ENCODE measurements at places on chromosomes 1 and 21. TPM values are rescaled to one million over a fixed set of nuclear protein-coding genes. Genes with fewer than 3 reads are reported as not detected.
A peak's percentile ranks its signal among the peaks of the same experiment; 100 is the strongest.

Gene NBL1
- 53.0 TPM for total RNA-seq

Gene CDK18
- total RNA-seq, result 0.21 TPM

Gene LCE2C
- total RNA-seq, result not detected

Gene PLEKHG5
- total RNA-seq, result 1.8 TPM

Gene ADAMTS4
- total RNA-seq, result 0.23 TPM

Gene ZBTB8A
- total RNA-seq, result 0.41 TPM

GRCh38 chr1:155134322-155134721, 1.3 kb upstream of the SLC50A1 start:
- peak overlapping the region; percentile 94 for H3K4me3 ChIP-seq
- H3K27me3 ChIP-seq, result peaks cover 10% of the 10 kb centered on the region
- no peak overlapping the region for H3K27ac ChIP-seq
- H3K36me3 ChIP-seq, result peaks cover 20% of the 10 kb centered on the region
- no peak for DNase-seq

- H3K4me3 ChIP-seq, result no peak overlapping the region
- H3K27ac ChIP-seq, result no peak overlapping the region
- H3K36me3 ChIP-seq, result peaks cover 46% of the 10 kb centered on the region
- peaks cover 7% of the 10 kb centered on the region for H3K4me1 ChIP-seq
- no peak for DNase-seq
- no peaks in the 10 kb centered on the region for H3K27me3 ChIP-seq
These were observed 23.1 kb upstream of the SLC27A3 start for GRCh38 chr1:153752072-153752471.

- H3K27me3 ChIP-seq, result peaks cover 16% of the 10 kb centered on the region
- no peaks in the 10 kb centered on the region for H3K36me3 ChIP-seq
- no peaks in the 10 kb centered on the region for H3K4me1 ChIP-seq
- H3K4me3 ChIP-seq, result no peak overlapping the region
- DNase-seq, result no peak
These were observed 6.5 kb upstream of the SYNC start for GRCh38 chr1:32709075-32709474.

- H3K27ac ChIP-seq, result no peak overlapping the region
- no peaks in the 10 kb centered on the region for H3K27me3 ChIP-seq
- DNase-seq, result no peak
- no peaks in the 10 kb centered on the region for H3K4me1 ChIP-seq
- H3K4me3 ChIP-seq, result no peak overlapping the region
- no peaks in the 10 kb centered on the region for H3K36me3 ChIP-seq
These were observed 12.6 kb downstream of the KRTAP10-1 start for GRCh38 chr21:44527156-44527982.

Data from activated T-helper 1 cell treated with anti-CD3 and anti-CD28 coated beads, Interleukin-12 subunit alpha, Interleukin-12 subunit beta, Interleukin-2, Interleukin-4 antibody, amounts not matched to agents 30 ng/mL and 10 ng/mL and 1 ng/mL, durations not matched to agents 14 hours and 24 hours and 36 hours (primary cell).